Aorta (tissue), 5 donors: ENCODE measurements at places on chromosomes 2 and 18.

DNA sequence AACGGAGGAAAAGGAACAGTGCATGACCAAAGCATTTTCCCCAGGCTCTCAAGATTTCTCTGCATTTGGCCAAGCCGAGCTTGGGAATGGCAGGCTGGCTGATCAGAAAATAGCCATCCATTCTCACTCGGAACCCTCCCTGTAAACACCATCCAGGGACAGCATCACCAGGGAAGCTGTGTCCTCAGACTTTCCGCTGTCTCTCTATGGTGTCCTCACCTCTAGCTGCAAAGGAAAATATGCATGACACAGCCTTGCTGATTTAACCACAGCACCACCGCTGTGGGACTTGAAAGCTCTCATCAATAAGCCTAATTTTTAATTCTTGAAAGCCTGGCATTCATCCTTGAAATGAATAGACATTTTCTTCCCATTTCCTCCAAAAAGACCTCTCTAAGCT, 311.7 kb downstream of the EIPR1 start:
- no peak for DNase-seq

DNA sequence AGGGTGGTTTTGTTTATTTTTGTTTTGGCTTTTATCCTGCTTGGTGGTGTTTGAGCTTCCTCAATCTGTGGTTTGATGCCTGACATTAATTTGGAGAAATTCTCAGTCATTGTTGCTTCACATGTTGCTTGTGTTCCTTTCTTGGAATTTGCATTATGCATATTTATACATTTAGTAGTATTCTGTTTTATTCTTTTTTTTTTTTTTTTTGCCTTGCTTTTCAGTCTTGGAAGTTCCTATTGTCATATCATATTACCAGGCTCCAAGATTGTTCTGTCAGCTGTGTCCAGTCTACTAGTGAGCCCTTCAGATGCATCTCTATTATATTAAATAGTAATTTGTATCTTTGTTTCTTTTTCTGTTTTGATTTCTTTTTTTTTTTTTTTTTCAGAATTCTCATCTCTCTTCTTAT, 77.0 kb downstream of the EPC2 start:
- DNase-seq: no peak

- no peak for DNase-seq
These were observed 3.0 kb downstream of the HNRNPLL start for GRCh38 chr2:38599706-38600105.

GRCh38 chr18:74446178-74446577, 10.9 kb downstream of the DIPK1C start:
- DNase-seq: no peak

DNA sequence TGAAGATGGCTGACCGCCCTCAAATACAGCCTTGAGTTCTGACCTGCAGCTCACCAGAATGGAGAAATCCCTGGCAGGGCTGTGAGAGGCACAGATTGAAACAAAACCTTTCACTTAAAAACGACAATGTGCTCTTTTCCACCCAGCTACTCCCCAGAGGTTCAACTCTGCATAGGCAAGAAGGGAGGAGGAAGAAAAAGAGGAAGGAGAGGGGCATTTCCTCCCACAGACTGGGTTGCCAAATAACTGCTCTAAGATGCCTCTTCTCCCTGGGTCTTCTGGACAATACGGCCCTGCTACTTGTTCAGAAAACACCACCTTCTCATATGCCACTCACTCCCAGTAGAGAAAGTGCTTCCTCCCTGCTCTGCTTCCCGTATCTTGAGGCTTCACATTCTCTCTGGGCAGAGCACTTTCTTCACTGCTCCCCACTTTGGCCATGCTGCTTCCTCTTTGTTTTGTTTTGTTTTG, 136.4 kb upstream of the SLC1A4 start:
- DNase-seq: no peak

- DNase-seq: no peak
These were observed 567.1 kb upstream of the POU3F3 start for GRCh38 chr2:104286841-104287240.

- DNase-seq: no peak
These were observed 154.2 kb downstream of the CTIF start for GRCh38 chr18:48693006-48693405.

DNA sequence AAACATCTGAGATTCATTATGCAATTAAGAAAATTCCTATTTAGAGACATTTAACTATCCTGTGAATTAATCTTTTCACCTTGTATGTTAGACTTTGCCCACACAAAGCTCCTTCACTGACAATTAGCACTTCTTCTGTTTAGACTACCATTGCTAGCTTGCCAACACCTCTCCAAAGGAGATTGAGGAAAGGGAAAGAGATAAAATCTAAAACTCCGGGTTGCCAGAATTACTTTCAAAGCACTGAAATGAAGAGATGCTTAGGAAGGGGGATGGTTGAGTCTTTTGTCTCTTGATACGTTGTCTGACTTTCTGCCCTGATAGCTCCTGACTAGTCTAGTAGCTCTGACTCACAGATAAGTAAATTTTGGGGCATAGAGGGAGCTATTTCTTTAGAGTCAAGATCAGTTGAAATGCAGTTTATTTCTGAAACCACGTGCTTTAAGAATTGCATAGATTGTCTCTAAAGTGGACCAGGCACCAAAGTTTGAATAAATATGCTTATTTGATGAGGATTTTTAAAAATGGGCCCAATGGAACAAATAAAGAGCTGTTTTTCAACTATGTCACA, 74.1 kb upstream of the DSEL start:
- DNase-seq: no peak

DNA sequence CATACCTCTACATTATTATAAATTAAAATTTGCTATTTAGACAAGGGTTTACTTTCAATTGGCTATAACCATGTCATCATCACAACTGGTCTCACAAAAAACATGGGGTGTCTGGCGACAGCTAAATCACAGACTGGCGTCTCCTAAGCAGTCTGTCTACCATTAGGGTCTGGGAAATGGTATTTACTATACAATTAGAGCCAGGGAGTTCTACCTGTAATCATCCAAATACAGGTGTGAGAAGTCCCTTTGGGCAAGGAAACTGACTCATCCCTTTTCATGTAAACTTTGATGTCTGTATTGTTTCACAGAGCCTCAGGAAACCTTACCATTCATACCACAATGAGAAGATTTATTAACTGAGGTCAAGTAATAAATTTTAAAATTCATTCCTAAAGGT, 126.7 kb downstream of the OLA1 start:
- no peak for DNase-seq

GRCh38 chr2:207320381-207321159, 154.8 kb upstream of the KLF7 start:
- DNase-seq: no peak

DNA sequence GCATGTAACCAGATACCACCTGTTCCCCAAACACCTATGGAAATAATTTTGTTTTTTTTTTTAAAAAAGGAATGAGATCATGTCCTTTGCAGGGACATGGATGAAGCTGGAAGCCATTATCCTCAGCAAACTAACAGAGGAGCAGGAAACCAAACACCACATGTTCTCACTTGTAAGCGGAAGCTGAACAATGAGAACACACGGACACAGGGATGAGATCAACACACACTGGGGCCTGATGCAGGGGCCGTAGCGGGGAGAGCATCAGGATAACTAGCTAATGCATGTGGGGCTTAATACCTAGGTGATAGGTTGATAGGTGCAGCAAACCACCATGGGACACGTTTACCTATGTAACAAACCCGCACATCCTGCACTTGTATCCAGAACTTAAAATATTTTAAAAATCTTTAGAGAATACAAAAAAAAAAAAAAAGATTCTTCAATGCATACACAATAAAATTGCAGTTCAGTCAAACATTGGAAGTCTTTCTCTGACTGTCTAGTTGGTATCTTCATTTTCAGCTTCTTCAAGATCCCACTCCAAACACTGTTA, 11.6 kb upstream of the CASP10 start:
- DNase-seq: no peak

DNA sequence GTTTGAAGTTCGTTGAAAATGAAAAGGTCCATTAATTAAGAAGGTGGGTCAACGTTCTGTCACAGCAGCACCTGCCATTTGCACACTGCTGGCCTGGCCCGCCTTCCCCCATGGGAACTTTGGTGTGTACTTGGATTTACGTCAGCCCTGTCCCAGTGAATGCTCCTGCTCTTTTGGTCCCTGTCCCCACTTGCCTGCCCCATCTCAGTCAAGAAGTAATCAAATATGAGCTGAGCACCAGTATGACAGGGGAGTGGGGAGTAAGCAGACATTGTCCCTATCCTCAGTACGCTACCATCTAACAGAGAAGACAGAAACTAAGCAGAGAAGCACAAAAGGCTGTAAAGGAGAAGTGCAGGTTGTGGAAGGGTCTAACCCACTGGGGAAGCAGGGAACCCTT, 65.1 kb downstream of the SLC4A3 start:
- DNase-seq: no peak

DNA sequence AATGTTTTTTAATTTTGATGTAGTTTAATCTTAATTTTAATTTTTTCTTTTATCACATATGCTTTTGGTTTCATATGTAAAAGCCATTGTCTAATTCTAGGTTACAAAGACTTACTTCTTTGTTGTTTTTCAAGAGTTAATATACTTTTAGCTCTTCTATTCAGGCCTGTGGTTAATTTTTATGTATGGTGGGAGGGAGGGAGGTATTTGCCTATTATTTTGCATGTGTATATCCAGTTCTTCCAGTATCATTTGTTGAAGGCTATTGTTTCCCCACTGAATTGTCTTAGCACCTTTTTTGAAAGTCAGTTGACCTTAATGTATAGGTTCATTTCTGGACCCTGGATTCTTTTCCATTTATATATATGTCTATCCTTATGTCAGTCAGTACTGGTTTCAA, 23.4 kb downstream of the USP14 start:
- DNase-seq: no peak

DNA sequence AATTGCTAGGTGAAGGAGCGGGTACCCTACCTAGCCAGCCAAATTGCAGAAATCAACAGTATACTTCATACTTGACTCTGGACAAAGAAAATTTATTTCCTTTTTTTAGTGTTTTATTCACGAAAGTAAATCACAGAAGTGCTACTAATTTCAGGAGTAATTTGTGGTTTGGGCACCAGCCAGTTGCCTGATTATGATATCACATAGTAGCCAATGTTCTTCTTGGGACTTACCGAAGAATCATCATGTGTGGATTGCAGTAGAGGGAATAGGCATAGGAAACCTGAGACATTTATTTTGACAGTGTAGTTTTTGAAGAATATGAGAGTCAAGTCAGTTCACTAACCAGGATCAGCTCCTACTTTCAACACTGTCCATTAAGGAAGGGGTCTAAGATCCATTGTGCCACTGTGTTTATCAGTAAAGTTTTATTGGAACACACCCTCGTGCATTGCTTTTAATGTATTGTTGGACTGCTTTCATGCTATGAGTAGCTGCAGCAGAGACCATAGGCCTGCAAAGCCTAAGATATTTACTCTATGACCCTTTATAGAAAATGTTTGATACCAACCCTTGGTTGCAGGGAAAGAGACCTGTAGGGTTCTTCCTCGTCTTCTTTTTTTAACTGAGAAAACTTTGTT, 32.1 kb downstream of the TNFRSF11A start:
- DNase-seq: no peak

- DNase-seq: no peak
These were observed 19.5 kb downstream of the NFE2L2 start for GRCh38 chr2:177245010-177245422.

- no peak for DNase-seq
These were observed 90.1 kb upstream of the COL3A1 start for GRCh38 chr2:188884046-188884445.

DNA sequence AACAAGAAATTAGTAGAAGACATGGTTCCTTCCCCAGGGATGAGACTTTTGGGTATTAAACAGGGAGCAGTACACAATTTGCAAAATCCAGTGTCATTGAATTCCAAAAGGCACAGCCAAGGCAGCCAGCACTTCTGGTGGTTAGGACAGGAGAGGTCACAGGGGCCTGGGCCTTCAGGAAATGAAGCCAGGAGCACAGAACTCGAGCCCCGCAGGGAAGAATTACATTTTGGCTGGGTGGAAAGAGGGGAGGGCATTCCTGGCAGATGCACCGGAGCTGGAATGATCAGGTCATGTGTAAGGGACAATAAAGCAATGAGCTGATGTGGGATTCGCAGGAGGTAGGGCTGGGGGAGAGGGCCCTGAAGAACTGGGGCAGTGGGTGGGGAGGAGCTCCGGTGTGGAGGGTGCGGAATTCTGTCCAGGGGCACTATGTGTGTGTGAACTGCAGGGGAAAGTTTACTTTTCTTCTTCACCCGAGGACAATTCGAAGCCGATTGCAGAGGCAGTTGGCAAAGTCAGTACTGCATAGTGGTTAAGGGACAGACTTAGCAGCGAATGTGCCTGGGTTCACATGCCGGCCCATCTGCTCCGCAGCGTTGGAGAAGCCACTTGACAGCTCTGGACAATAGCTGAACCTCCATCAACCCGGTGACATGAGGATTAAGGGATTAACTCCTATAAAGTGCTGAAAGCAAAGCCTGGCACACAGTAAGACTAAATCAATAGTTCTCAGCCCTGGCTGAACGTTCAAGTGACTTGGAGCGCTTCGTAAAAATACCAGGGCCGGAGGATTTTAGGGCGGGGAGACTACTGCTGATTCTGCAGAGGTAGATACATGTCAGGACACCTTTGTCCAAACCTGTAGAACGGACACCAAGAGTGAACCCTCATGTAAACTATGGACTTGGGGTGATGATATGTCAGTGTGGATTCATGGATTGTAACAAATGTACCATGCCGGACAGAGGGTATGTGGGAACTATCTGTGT, 36.4 kb downstream of the ALPK2 start:
- no peak for DNase-seq
